ENCODE measurements at places on chromosomes 1 and 21. TPM values are rescaled to one million over a fixed set of nuclear protein-coding genes. Genes with fewer than 3 reads are reported as not detected.

Gene CD247
- not detected for total RNA-seq

Gene ATP1A2
- total RNA-seq, result 0.49 TPM

Gene SLC16A4
- total RNA-seq, result 7.2 TPM

Gene ANGPTL3
- not detected for total RNA-seq

Gene PCP4L1
- total RNA-seq, result not detected

Gene TMEM82
- not detected for total RNA-seq

GRCh38 chr1:39491146-39491921 lies at the start of gene BMP8A:
Gene BMP8A, plus strand, starts transcription at chr1:39491636. Its CDS starts 356 bp downstream, at chr1:39491992.
- peak; percentile 70 for DNase-seq

- DNase-seq, result peak; percentile 37
Measured at GRCh38 chr1:90133133-90133532, 138.2 kb downstream of the ZNF326 start.

DNA sequence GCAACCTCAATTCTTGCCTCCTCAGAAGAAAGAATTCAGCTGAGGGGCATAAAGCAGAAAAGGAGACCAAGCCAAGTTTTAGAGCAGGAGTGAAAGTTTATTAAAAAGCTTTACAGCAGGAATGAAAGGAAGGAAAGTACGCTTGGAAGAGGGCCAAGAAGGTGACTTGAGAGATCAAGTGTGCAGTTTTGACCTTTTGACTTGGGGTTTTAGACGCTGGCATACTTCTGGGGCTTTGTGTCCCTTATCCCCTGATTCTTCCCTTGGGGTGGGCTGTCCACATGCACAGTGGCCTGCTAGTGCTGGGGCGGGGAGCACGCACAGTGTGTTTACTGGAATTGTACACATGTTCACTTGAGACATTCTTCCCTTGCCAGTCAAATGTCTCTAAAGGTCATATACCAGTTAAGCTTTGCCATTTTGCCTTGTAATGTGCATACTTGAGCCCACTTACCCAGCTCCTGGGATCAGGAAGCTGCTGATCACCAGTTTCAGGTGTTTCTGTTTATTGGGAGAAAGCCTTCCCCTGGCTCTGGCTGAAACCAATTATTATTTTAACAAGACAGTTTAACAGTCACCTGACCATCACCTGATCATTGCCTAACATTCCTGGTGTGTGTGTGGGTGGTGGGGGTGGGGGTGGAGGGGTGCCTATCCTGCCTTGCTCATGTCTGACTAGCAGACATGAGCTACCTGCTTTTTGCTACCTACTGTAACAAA lies 36.2 kb downstream of the UTP25 start:
- DNase-seq, result no peak

- DNase-seq, result no peak
Measured at GRCh38 chr1:36225283-36225899, 1.1 kb downstream of the THRAP3 start.

DNA sequence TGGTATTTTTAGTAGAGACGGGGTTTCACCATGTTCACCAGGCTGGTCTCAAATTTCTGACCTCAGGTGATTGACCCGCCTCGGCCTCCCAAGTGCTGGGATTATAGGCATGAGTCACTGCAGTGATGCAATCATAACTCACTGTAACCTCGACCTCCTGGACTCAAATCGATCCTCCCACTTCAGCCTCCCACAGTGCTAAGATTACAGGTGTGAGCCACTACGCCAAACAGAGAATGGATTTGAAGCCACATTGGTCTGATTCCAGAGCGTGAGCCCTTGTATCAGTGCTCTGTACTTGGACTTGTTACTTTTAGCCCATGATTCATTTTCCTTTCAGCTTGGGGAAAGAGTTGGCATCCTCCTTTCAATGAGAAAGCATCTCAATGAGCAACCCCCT lies 14.9 kb upstream of the ZNF683 start:
- DNase-seq, result no peak

- no peak for DNase-seq
Measured at GRCh38 chr1:232620356-232620969, 9.5 kb downstream of the SIPA1L2 start.

GRCh38 chr1:100530880-100531487 lies 7.0 kb upstream of the GPR88 start:
- DNase-seq, result no peak

DNA sequence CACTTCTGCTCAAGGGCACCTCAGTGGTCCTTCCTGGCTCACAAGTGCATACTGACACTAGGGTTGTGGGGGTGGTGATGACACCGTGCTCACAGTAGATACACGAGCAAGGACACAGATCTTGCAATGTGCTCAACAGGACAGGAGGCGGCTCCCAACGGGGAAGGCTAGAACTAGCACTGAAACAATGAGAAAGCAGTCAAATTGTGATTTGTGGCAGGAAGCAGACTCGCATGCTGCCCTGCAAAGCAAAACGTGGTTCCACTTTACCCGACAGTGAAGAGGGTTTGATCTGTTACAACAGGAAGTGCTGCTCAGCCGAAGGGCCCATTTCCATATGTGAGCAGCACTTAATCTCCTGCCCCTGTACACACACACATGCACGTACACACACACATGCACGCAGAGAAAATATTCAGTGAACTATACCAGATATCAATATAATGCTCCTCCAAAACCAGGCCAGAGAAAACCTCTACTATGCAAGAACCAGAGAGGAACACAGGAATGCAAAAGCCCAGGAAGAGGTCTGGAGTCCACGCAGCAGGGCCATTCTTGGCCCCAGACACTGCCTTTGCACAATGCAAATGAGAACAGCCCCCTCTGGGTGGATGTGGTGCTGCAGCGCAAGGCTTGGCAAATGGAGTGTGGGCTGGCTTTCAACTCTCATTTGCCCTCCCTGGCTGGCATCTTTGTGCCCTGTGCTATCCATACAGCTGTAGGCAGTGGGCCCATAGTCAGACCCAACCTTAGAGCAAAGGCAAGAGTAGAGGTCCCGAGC lies 47.1 kb downstream of the KANK4 start:
- DNase-seq, result peak; percentile 28

DNA sequence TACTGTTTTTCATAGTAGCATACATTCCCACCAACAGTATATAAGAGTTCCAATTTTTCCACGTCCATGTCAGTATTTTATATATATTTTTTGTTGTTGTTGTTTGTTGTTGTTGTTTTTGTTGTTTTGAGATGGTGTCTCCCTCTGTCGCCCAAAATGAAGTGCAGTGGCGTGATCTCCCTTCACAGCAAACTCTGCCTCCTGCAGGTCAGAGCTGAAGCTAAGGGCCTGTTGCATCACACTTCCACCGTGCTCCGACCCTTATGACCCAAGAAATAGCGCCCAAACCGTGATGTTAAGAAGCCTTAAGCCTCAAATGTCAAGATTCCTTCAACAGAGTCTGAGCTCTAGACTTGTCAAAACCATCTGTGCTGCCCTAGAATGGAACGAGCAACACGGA lies 2032.3 kb downstream of the MRPL39 start:
- no peak for DNase-seq

DNA sequence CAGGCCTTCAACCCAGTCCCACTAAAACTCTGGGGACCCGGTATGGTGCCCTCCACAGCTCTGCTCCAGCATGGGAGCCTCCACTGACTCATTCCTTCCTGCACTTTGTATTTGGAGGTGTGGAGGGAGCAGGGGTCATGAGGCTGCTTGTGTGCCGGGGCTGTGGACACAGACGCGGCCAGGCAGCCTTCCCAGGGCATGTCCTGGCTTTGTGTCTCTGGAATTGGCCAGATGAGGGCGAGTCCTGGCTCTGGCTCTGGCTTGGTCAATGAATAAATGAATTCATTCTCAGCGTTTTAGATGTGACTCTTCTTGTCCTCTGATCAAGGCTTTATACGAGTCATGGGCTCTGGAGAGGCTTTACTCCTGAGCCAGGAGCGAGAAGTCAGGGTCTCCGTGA lies 19.1 kb downstream of the AJAP1 start:
- no peak for DNase-seq

DNA sequence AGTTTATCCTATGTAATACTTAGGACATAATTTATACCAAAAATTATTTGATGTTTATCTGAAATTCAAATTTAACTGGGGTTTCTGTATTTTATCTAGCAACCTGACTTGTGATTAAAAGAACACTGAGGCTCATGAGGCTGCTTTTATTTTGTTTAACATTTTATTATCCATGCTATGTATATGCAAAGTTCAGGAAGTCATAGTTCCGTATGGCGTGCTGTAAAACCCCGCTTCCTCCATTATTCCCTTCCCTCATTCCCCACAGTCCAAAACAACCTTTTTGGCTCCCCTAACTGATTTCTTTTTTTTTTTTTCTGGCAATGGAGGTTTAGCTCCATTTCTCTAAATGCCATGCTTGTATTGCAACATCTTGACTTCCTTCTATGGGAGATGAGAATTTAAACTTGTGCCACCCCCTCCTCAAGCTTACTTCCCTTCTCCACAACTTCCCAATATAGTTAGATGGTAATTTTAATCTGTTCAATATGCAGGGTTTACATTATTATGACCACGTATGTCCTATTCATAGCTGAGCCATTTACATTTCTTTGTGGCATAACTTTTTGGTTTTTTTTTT lies 138.0 kb upstream of the DNAH14 start:
- DNase-seq, result no peak

Measured in endothelial cell (in vitro differentiated cells).